ENCODE measurements at places on chromosomes 2 and 18.

- no peak for DNase-seq
Observed at GRCh38 chr18:63284827-63285733, 34.5 kb downstream of the BCL2 start.

GRCh38 chr2:225502971-225503370 is 103.5 kb downstream of the NYAP2 start:
- no peak for DNase-seq

GRCh38 chr2:216107760-216108159 is 1.4 kb upstream of the XRCC5 start:
- no peak for DNase-seq

DNA sequence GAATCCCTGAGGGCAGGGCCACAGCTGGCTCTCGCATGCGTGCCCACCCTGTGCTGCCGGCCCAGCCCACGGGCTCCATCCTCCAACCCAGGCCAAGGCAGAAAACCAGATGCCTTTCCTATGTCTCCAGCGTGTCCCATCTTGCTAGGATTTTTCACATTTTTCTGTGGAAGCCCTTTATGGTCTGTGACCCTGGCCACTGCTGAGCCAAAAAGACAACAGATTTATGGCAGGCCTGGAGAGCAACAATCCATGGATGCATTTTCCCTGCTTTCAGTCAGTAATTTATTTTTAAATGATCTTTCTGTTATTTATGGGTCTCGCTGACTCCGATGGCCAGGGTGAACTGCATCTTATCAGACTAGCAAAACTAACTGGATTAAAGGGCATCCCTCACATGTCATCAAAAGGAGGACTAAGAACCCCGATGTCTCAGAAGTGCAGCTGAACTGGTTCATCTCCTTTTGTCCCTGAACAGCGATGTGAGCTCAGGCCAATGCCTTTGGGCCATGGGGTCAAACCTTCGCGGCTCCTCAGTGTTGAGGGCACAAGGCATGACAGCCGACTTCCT is 346.0 kb downstream of the CYRIA start:
- DNase-seq: no peak

Data from mesenteric fat pad (tissue), 1 donor.